Activated T-helper 9 cell treated with anti-CD3 and anti-CD28 coated beads, Interleukin-2, amount 50 U/mL, for 16 hours (primary cell): ENCODE measurements at places on chromosomes 13 and 19.

- DNase-seq: no peak
Observed at GRCh38 chr13:81714513-81714912, 1373.6 kb upstream of the SPRY2 start.

DNA sequence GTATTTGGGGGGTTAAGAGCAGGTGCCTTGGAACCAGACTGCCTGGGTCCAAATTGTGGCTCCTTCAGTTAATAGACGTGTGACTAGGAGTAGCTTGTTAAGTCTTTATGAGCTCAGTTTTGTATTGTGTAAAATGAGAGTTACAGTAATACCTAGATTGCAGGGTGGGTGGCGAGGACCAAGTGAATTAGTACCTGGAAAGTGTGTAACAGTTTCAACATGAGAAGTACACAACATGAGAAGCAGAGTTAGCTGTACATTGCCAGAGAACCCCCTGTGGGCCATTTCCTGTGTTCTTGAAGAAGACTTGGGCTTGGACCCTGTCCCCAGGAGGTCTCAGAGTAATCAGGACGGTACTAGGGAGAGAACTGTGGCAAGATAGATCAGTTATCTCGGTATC lies 36.8 kb downstream of the PPP2R1A start:
- no peak for DNase-seq

- no peak for DNase-seq
Observed at GRCh38 chr19:651114-651818, 11.6 kb downstream of the FGF22 start.

DNA sequence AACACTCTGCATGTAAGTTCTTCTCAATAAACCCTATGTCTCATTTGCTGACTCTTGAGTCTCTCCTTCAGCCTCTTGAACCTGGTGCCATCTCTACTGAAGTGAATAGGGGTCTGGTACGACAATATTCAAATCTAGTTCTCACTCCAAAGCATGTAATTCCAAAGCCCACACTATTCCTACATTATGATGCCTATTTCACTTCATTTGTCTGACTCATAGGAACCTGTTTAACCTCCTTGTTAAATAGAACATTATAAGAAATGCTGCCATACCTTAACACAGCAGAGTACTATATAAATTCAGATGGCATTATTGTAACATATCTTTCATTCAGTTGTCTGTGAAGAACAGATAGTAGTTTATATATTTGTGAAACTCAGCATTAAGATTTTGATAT lies 67.1 kb downstream of the STARD13 start:
- no peak for DNase-seq

DNA sequence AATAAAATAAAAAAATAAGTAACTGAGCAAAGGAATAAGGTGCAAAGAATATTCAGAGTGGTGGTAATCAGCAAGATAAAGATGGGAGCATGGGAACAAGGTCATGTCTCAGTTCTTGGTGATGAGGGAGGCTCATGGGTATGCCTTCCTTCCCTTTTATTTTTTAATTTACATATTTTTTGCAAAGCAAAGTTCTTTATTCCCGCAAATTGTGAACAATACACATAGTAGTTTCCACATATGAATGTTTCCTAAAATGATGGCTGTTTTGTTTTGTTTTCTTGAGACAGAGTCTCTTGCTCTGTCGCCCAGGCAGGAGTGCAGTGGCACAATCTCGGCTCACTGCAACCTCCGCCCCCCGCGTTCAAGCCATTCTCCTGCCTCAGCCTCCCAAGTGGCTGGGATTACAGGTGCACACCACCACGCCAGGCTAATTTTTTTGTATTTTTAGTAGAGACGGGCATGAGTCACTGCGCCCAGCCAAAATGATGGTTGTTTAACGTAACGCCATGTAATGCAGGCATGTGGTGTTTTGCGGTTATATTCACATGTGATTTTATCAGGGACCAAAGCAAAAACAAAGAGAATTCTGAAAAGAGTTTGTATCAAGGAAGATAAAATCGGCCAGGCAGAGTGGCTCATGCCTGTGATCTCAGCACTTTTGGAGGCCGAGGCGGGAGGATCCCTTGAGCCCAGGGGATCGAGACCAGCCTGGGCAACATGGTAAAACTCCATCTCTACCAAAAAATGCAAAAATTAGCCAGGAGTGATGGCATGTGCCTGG lies 4.5 kb upstream of the ADGRE2 start:
- no peak for DNase-seq

- DNase-seq: no peak
Observed at GRCh38 chr13:76790980-76791819, 95.0 kb downstream of the KCTD12 start.

DNA sequence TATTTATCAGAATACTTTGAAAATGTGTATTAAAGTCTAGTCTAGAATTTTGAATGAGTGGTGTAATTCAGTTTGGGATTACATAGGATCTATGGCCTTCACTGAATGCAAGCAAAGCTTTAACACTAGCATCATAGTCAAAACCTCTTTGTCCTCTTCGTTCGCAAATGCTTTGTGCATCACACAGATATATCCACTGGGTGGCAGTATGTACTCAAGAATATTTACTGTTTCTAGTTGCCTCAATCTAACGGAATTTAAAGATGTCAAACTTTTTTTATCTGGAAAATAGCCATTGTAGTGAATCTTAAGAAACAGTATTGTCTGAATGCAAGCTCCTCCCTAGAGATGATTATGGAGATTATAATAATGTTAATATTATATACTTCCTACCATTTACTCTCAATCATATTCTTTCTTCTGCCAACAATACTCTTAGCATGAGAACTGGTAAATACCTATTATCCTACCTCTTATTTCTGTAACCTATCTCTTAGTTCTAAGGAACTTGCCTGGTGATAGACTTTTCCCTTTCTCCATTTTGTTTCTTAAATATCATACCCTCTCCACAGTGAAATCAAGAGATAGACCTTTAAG lies 25.8 kb downstream of the LACC1 start:
- no peak for DNase-seq

- peak; percentile 79 for DNase-seq
Observed at GRCh38 chr19:31214086-31214485, 135.2 kb downstream of the TSHZ3 start.

DNA sequence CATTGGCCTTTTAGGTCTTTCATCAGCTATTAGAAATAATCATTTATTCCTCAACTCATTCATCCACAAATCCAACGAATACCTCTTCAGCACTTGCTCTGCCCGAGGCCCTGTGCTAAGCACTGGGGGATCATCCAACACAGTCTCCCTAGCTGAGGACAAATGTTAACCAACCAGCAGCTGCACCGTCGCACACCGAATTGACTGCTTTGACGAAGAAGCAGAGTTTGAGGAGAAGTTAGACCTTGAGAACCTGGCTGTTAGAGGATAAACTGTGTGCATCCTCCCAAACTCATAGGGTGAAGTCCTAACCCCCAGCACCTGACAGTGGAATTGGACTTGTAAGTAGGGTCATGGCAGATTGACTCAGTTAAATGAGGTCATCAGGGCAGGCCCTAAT lies 170.9 kb downstream of the USP12 start:
- no peak for DNase-seq

GRCh38 chr13:93173654-93174053 lies 53.0 kb upstream of the GPC6 start:
- no peak for DNase-seq

DNA sequence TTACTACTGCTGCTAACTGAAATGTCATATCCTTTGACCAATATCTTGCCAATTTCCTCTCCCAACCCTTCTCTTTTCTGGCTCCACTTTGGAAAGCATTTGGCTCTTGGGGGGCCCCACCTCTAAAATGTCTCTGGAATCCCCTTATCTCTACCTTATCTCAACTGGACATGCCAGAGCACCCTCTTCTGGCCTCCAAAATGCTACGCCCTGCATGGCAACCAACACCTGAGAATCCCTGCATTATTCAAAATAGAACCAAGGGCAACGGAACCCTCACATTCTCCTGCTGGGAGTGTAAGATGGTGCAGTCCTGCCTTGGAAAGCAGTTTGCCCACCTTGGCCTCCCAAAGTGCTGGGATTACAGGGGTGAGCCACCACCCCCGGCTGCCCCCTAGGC lies 35.3 kb downstream of the CERS4 start:
- DNase-seq: no peak

DNA sequence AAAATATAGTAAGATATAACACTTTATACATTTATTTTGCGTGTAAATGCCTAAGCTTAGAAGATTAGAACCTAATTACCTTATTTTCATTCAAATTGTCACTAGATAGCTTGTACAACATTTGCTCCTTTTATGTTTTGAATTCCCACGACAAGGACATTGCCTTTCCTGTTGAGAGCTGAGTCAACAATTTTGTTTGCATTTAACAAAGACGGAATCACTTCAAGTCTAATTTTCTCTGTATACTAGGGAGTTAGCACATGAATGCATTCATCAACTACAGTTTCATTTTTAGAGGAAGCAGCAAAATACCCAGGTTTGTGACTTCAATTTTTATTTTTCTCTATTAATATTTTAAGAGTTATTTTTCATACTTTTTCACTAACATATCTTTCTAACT lies 48.7 kb upstream of the PCCA start:
- DNase-seq: no peak

DNA sequence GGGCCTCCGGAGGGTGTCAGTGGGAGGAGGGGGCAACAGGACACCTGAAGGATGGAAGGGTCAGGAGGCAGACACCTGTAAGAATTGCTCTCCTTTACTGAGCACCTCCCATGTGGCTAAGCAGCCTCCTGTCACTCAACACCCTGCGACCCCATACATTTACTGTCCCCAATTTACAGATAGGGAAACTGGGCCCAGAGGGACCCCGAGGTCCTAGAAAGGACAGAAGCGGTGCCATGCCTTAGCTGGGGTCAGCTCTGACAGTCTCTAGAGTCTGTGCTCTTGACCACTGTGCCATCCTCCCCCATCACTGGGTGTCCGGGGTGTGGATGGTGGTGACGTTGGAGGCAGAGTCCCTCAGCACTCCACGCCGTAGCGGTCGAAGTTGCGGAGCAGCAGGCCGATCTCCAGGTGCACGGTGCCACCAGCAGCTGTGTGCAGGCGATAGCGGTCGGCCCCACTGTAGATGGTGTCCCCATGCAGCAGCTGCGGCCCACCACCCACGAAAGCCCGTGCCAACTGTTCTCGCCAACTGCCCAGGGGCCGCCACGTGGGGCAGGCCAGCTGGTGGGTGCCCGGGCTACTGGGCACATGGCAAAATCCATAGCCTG lies 726 bp upstream of the TGFB1 start:
- DNase-seq: no peak

DNA sequence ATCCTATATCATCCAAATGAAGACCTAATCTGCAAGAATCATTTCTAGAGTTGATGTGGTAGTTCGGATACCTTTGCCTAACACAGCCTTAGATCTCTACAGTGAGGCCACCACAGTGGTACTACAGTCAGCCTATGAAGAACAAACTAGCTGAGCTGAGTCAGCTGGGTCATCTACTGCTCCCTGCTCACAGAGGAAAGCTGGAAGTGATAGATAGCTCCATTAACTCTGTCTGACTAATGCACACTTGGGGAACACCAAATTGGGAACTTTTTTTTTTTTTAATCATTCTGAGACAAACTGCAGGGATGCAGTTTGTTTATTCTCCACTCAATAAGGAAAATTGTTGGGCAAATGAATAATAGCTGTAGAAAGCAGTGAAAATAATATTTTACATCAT lies 1160.6 kb downstream of the PCDH9 start:
- no peak for DNase-seq

GRCh38 chr19:46221981-46222610 lies 7.4 kb upstream of the IGFL1 start:
- DNase-seq: no peak

- DNase-seq: no peak
Observed at GRCh38 chr13:112910016-112910415, 59.0 kb upstream of the MCF2L start.

- no peak for DNase-seq
Observed at GRCh38 chr13:52048516-52048915, 24.0 kb downstream of the UTP14C start.

GRCh38 chr13:67574320-67575233 lies 344.4 kb upstream of the PCDH9 start:
- no peak for DNase-seq

GRCh38 chr13:74667656-74668203 lies 533.5 kb upstream of the KLF12 start:
- DNase-seq: no peak

DNA sequence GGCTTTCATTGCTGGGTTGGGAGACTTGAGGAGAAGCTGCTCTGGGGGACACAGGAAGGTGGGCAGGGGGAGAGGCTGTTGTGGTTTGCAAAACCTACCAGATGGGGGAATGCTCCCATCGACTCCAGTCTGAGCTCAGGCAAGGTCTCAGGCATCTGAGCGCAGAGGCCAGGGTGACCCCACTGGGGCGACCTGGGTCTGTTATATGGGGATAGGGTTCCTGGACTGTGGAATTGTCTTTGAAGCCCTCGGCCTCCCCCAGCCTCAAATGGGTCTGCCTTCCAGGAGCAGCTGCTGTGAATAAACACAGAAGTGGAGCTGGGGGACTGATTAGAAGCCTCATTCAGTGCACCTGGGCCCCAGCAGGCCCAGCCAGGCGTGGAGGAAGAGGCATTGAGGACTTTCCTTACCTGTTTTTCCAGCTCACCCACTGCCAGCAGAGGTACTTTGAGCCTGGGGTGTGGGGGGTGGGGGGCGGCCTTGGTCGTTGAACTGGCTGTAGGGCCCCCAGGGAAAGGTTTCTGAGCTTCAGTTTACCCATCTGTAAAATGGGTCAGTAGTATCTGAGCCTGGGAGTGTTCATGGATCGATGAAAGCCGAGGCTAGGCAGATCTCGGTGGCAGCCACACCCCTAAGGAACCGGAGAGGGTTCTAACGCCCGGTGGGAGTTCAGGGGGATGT lies 1.4 kb downstream of the CERS4 start:
- no peak for DNase-seq

DNA sequence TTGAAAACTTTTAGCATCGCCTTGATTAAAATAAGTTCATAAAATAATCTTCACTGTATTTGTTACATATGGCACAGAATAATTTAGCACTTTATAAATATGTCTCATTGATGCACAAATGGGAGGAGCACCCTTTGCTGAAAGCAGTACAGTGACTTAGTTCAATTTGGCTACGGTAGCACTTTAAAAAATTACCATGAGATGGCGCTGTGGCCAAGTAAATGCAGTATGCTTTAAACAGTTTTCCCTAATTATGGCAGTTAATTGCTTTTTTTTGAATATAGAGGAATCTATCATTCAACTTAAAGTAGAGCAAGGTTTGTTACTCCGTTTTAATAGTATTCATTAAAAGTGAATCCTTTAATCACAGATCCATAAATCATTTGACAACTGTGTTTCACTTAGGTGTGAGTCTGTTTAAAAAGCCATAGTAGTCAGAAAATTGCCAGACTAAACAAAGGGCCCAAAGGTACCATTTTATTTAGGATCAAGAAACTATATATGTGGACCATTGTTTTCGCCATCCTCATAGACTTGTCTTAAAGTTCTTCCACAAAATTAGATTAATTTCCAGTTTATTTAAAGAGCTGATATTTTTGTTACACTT lies 34.7 kb upstream of the ESD start:
- no peak for DNase-seq

- no peak for DNase-seq
Observed at GRCh38 chr19:7101498-7102253, 32.2 kb downstream of the ZNF557 start.
